ENCODE measurements at places on chromosomes 3 and 15. TPM values are rescaled to one million over a fixed set of nuclear protein-coding genes. Genes with fewer than 3 reads are reported as not detected.

GRCh38 chr3:194100856-194101390 is 35.0 kb upstream of the HES1 start:
- no peak for ATAC-seq

DNA sequence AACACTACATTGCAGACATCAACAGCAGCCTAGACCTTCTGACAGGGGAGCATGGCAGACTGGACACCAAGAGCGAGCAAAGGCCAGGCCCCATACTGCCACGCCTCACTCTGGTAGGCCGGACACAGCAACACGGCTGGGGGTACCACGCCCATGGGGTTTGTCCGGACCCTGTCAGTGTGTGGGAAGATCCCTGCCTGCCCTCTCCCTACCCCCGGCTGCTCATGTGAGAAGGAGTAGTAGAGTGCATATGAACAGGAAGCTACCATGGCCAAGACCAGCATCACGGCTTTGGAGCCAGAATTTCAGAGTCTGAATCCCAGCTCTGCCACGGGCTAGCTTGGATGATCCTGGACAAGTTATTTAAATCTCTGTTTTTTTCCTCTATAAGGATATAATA is 27.9 kb downstream of the ALDH1L1 start:
- ATAC-seq, result no peak

DNA sequence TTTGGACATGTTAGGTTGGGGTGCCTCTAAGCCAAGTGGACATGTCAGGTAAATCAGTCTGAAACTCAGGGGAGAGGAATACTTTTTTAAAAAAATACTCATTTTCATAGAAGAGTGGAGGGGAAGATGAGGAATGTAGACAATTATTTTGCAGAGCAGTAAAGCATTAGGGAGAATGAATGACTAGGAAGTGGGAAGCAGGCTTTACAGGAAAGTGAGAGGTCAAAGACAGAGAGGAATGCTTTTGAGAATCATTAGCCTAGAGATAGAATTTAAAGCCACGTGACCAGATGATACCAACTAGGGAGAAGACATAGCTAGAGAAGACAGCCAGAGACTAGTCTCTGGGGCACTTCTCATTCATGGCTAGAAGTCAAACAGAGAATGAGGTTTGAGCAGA is 91.0 kb downstream of the RAD18 start:
- ATAC-seq, result no peak

GRCh38 chr15:101444807-101445508 is 44.5 kb downstream of the PCSK6 start:
- no peak for ATAC-seq

DNA sequence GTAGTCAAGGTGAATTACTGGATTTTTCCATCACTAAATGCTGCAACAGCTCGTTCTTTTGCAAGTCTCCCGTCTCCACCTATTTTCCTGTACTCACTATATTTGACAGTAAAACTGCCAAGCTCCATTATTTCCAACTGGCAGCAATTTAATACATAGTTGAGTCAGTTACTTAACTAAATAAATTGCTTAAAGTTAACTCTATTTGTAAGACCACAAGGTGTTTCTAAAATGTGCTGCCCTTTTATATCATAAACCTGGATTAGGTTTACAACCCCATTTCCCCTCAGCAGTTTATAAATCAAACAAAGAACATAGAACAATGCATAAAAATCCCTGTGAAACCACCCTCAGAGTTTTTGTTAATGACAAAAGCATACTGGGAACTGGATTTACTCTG is 211.4 kb upstream of the DPH6 start:
- ATAC-seq, result no peak

Gene FEZF2
- 1.6 TPM for total RNA-seq

Gene LRRN1
- 40.4 TPM for total RNA-seq

Gene CLPX
- 34.7 TPM for total RNA-seq
